NCI-H1417 treated with DMSO at 0.1 percent for 48 hours (cell line): ENCODE measurements at places on chromosomes 5 and 9.

GRCh38 chr5:9617221-9617620 lies 12.9 kb downstream of the TAS2R1 start:
- no peak for DNase-seq

DNA sequence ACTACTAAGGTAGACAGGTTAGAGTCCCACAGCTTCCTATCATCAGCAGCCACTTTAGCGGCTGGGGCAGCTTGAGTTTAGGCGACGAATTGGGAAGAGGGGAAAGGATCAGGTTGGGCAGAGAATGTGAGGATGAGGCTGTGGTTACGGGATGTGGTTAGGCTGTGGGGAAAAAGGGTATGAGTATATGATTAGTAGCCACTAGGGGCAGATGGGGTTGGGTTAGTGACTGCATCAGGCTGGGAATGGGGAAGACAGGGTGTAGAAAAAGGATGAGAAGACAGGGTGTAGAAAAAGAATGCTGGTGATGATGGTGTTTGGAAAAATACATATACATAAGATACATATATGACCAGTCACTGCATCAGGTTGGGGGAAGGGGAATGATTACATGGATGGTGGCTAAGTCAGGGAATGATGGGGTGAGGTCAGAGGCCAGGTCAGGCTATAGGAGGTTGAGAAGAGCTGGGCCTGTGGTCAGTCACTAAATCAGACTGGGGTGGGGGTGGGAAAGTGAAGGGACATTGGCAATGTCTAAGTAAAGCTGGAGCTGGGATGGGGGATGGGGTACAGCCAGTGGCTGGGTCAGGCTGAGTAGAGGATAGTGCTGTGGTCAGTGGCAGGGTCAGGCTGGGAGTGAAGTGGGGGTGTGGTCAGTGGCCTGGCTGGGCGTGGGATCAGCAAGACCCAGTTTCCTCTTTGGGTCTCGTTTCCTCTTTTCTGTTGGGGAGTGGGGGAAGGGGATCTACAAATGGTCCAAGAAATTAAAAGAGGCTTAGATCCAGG lies 2.1 kb downstream of the TLN1 start:
- no peak for DNase-seq

DNA sequence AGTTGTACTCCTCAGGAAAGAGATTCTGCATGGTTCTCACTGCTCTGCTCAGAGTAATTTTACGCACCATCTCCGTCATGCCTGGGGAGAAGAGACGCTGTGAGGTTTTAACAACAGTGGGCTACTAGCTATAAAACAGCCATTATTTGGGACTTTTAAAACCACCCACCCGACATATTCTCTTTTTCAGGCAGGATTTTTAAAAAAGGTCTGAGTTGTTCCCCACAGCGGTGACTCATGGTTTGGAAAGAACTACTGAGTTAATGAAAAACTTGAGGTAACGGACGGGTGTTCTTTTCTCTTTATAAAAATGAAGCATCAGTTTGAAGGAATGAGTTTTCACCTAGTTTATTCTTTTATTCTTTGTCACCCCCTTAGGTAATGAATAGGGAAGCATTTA lies 61.3 kb downstream of the TTLL11 start:
- no peak for DNase-seq

- DNase-seq: no peak
Measured at GRCh38 chr5:73424556-73424977, 24.0 kb downstream of the FOXD1 start.

DNA sequence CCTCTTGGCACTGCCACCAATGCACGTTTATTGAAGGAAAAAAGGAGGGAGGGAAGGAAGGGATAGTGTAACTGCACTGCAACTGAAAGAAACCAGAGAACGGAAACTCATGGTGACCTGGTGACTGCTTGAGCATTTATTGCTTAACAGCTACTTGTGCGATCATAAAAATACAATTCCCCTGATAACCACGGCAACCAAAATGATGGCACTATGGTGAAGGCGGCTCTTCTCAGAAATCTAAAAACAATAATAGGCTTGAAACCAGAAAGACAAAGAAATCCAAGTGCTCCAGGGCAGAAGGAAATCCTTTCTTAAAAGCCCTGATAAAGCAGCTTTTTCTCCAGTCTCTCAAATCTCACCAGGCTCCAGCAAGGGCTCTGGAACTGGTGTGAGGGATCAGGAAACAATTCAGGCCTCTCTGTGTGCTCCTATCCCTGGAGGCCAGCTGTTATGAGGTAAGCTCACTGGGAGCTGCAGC lies 1.9 kb downstream of the FBXO10 start:
- no peak for DNase-seq

DNA sequence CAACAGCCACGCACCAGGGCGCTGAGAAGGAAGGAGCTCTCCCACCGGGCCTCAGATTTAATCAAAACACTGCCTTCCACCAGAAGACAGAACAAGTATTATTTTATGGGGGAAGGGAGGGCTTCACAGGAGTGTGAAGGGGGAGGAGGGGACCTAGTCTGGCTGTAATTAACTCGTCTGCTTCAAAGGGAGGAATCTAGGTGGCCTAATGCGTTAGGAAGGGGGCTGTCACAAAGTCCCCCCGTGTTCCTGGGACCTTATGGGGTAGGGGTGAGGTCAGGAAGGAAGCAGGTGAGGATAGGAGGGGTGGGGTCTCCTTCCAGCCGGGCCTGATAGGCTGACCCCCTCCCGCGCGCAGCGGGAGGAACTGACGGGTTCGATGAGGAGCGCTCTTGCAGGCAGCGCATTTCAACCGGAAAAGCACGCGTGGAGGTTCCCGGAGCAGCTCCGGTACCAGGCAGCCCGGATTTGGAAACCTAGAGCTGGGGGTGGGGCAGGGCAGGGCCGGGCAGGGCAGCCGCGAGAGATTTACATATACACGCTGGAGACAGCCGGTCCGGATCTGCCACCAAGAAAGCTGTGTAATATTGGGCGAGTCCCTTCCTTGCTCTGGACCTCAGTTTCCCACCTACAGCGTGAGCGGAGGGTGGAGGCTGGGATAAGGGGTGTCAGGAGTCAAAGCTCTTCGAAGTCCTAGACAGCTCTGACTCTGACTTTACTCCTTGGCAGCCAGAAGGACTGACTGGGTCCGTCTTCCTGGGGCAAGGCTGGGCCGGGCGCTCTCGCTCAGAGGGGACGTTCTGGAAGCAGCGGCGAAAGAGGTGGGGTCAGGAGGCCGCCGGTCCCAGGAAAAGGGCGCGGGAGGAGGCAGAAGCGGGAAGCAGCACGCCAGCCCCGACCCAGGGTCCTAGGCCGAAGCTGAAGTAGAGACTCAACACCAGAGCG lies 1.8 kb downstream of the SHB start:
- DNase-seq: no peak

GRCh38 chr9:90861826-90862740 lies 60.5 kb downstream of the SYK start:
- DNase-seq: no peak

DNA sequence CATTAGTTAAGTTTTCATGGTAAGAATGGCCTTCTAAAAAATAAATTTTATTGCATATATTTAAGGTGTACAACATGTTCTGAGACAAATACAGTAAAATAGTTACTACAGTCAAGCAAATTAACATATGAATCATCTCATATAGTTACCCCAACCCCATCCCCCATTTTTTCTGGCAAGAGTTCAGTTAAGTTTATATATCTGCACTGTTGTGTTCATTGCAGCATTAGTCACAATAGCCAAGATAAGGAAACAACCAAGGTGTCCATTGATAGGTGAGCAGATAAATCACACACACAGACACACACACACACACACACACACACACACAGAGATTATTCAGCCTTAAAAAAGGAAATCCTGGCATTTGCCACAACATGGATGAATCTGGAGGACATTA lies 37.2 kb upstream of the OTULIN start:
- no peak for DNase-seq

- DNase-seq: no peak
Measured at GRCh38 chr5:151646334-151646733, 40.4 kb downstream of the SPARC start.

GRCh38 chr5:43386960-43387362 lies 25.2 kb downstream of the CCL28 start:
- no peak for DNase-seq

- DNase-seq: no peak
Measured at GRCh38 chr5:26807231-26808199, 230.9 kb downstream of the CDH9 start.

DNA sequence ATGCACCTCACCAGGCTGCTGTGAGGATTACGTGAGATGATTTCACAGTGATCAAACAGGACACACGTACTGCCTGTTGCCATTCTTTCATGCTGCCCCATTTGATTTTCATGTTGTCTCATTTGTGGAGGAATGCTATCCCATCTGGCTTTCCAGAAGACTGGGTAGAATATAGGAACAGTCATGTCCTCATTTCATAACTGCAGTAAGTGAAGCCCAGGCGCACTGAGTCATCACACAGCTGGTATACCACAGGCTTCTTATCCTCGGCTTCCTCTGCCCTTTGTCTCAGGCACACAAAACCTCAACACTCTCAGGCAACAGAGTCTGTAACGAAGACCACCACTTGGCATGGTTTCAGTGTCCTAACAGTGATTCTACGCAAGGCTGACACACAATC lies 62.3 kb downstream of the LHFPL2 start:
- DNase-seq: no peak
